ENCODE measurements at places on chromosomes 12 and 14.

GRCh38 chr12:6361834-6362233, 13.5 kb downstream of the SCNN1A start:
- no peak for DNase-seq

- DNase-seq, result no peak
These were observed 126.4 kb upstream of the FOXN3 start for GRCh38 chr14:89543425-89543790.

GRCh38 chr14:63993992-63994391, 141.2 kb downstream of the SYNE2 start:
- DNase-seq, result no peak

DNA sequence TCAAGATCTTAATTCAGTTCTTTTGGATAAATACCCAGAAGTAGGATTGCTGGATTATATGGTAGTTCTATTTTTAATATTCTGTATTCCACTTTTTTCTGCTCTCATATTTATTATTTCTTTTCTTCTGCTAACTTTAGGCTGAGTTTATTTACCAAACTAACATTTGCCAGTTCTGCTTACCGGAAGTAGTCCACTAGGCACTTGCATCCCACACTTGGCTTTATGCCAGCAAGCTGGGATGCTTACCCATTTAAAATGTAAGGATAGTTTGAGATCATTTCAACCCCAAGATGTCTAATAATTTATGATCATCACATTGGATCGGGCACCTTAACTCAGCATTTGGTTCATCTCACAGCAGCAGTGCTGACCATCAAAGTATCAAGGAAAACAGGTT, 96.8 kb downstream of the PIK3C2G start:
- DNase-seq, result no peak

- DNase-seq, result no peak
These were observed 206.5 kb downstream of the EFCAB11 start for GRCh38 chr14:89748004-89748403.

DNA sequence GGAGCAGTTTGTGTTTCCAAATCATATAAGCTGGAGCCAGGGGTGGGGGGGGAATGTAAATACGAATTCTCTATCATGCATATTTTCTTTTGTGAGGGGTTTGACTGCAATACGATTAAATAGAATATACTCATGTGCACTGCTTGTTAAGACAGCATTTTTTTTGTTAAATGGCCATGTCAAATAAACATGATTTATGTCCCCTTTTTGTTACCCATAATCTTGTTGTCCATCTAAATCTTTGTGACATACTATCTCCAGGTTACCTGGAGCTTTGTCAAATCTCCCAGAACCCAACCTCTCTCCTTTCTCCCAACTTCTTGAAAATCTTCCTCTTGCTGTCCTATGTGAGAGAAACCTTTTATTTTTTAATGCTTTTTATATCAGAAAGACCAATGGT, 233.1 kb downstream of the SLC25A21 start:
- no peak for DNase-seq

GRCh38 chr12:94133964-94134795, 14.2 kb upstream of the PLXNC1 start:
- peak; percentile 81 for DNase-seq

DNA sequence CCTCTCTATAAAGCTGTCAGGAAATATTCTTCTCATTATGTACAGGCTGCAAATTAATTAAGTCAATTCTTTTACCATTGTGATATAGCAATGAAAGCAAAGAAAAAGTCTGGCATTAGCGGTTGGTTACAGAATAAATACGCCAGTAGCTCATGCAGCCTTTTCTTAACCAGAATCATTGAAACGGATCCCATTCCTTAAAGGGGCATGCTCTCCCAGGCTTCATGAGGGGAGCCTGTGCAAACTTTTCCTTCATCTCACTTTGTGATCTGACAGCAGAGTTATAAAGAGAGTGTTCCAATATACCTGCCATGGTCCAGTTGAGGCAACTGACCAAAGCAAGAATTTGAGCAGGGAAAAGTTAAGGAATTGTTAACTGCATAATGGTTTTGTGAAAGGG, 337.7 kb downstream of the EMP1 start:
- DNase-seq, result no peak

GRCh38 chr14:24032727-24033418, 18.9 kb upstream of the CARMIL3 start:
- DNase-seq, result peak; percentile 50

- DNase-seq, result no peak
These were observed 202.8 kb downstream of the TTC8 start for GRCh38 chr14:89027097-89027740.

DNA sequence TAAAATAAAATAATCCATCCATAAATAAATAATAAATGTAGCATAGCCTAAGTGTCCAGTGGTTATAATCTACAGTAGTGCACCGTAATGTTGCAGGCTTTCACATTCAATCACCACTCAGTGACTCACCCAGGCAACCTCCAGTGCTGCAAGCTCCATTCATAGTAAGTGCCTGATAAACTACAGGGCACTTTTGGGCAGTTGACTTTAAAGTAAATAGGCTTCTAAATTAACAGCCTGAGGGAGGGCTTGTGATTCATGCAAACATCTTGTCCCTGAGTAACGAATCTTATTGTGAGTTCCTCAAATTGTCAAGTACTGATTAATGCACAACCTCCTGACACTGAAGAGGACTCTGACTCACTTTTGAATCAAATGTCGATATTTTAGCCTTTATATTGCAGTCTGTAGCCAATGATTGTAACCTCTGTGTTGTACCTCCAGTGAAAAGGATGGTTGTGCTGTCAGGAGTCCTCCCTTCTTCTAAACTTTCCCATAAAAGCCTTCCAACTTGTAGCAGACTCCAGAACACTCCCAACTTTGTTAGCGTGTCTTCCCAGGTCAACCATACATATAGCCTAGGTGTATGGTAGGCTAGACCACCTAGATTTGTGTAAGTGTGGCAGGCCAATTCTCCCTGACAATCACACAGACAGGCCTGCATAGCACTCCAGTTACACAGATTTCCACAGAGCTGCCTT, 55.0 kb upstream of the BICD1 start:
- DNase-seq, result peak; percentile 84

DNA sequence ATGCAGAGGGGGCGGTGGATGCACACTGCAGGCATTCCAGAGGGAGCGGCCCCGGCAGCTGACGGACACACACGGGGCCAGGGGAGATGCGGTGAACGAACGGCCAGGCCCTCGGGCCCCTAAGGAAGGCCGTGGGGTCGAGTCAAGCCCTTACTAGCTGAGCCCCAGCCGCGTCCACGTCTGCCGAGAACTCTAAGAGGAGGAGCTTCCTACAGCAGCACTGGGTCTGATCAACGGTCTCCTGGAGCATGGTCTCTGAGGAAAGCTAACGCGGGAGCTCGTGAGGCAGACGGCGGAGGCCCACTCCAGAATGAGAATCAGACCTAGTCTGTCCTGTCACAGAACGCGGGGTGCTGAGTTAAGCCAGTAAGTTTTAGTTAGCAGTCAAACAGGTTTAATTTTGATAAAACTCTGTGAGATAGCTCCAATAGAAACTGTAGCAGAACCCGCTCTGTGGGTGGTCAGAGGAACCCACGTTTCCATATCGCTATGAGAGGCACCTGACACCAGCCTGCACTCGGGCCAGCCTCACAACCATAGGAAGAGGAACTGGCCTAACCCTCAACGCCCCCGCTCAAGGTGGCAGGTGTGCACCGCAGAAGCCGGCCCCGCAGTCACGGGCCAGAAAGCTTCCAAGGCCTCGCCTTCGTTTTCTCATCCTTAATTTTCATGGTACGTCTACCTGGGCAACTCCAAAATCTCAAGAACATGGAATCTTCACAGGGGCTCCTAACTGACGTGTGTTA, 55.5 kb downstream of the CDC42BPB start:
- DNase-seq, result no peak

- DNase-seq, result no peak
These were observed 46.9 kb downstream of the ADIPOR2 start for GRCh38 chr12:1737652-1738286.

DNA sequence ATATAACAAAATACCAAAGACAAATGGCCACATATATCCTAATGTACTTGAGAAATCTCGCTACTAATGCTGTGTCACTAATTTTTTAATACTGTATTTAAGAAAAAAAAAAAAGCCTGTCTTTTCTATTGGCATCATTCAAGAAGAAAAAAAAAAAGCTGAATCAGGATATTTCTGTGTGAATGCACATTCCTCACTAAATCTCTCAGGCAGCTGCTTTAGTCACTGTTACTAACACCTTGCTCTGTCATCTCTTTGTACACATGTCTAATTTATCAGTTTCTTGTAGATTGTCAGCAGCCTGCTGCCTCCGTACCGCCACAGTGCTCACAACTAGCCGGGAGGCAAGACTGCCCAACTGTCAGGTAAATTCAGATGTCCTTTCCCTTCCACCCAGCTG, 32.0 kb upstream of the FGD4 start:
- no peak for DNase-seq

- DNase-seq, result no peak
These were observed 19.4 kb downstream of the NUMB start for GRCh38 chr14:73438993-73439392.

- DNase-seq, result no peak
These were observed 3.4 kb downstream of the CIROP start for GRCh38 chr14:23101213-23101970.

- DNase-seq, result no peak
These were observed 34.1 kb downstream of the ACADS start for GRCh38 chr12:120759591-120760348.

DNA sequence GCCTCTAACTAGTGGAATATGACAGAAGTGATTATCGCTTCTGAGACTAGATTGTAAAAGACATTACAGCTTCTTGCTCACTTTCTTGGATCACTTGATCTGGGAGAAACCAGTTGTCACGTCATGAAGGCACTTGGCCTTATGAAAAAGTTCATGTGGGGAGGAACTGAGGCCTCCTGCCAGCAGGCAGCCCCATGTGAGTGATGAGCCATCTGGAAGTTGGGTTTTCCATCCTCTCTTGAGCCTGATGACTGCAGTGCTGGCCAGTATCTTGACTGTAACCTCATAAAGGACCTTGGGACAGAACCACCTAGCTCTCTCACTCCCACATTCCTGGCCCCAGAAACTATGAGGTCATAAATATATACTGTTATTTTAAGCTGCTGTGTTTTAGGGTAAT, 28.0 kb downstream of the TTLL5 start:
- DNase-seq, result no peak

DNA sequence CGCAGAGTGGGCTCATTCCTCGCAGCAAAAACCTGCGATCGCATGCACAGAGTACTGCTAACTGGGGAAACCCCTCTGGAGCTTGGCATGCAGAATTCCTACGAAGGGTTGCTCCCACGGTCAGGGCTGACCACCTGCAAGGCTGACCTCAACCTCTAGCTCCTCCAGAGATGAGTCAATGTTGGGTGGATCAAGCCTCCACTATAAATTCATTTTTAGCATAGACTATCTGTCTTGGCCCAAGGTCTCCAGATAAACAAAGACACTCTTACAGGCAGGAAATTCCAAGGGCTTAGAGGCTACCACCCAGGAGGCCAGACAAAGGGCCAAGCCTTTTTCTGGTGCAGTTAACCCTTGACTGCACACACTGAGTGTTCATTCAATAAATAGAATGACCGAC, 296.5 kb downstream of the TMEM132D start:
- DNase-seq, result no peak

GRCh38 chr14:81256289-81256960, 35.7 kb upstream of the GTF2A1 start:
- peak; percentile 21 for DNase-seq

DNA sequence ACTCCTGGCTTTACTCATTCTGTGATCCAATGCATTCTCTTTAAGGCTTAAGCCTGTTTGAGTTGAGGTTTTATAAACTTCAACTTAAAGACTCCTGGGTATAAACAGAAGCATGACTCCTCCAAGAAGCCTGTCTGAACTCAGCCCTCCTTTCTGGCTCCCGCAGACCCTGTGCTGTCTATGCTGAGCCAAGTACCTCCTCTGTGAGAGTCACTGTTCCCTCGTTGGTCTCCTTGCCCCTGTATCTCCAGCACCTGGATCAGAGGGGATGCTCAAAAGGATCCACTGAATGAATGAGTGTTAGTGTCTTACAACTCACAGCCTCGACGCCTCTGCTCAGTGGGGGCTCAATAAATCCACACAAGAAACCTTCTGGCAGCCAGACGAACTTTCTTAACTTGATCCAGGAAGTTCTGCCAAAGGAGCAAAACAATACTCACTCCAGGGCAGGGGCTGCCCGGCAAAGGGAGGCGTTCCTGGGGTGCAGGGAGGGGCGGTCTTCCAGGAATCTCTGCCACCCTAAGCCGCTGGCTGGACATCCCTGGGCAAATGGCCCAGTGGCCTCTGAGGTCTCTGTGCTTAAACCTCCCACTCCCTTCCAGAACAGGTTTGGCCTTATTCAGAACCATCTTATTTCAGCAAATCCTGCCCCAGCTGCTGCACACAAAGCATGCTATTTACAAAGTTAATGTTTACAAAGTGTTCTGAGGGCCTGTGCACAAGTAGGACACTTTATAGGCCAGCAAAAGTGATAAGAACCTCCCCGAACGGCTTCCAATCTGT, 32.9 kb downstream of the MAP1LC3B2 start:
- no peak for DNase-seq

- no peak for DNase-seq
These were observed 271.8 kb upstream of the AMIGO2 start for GRCh38 chr12:47351526-47351925.

Data from OCI-M1 (cell line).